ENCODE measurements at places on chromosomes 7 and 10.

DNA sequence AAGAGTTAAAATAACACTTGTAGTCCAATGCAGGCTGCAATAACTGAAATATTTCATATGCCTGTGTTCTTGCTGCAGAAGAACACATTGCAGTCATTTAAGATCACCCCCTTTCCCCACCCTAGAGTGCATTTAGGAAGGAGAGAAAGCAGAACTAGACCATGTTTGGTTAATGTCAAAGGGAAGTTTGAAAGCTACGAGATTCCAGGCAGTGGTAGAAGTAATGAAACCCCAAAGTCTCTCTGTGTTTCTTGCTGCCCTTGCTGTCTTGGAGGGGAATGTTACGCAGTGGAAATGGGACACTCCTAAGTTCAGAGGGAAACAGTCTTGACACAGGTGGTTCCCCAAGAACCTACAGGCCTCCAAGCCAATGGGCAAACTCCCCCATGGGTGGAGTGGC lies 242.9 kb downstream of the PTEN start:
- DNase-seq = no peak

- no peak for DNase-seq
Measured at GRCh38 chr7:71594736-71595135, 462.8 kb downstream of the GALNT17 start.

- DNase-seq = no peak
Measured at GRCh38 chr7:148332191-148333186, 258.1 kb upstream of the C7orf33 start.

DNA sequence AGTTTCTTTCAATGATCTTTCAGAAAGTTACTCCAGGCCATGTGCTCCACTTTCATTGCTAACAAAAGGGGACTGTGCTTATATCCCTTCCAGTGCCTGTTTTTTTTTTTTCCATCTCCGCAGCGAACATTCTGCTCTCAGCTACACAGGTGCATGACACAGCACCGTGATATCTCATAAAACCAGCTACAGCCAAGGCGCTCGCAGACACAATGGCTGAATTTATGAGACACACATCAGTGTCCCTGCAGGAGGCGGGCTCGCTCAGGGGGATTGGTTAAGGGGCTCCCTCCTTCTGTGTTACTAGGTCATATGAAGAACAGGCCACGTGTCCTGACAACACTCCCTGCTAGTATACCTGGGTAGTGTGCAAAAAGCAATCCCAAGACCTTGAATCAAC lies 245.5 kb downstream of the SKAP2 start:
- no peak for DNase-seq

DNA sequence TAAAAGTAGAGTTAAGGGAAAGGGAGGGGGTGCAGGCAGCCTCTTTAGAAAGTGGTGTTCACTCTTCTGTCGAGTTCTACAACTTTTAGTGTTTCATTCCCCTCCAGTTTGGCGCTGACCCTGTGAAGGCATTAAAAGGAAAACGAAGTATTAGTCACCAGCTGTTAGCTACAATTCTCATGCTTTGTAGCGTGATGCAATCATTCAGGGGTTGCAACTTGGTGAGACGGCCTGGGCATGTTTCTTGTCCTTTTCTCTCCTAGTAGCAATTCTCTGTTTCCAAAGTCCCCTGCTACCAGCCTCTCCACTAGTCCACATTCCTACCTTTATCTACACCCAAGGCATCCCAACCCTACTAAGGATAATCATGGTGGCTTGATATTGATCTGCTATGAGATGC lies 33.7 kb upstream of the DGKI start:
- no peak for DNase-seq

GRCh38 chr10:108184114-108184513 lies 1019.6 kb upstream of the SORCS1 start:
- no peak for DNase-seq

GRCh38 chr10:26221541-26221940 lies 5.0 kb downstream of the GAD2 start:
- peak; percentile 27 for DNase-seq

DNA sequence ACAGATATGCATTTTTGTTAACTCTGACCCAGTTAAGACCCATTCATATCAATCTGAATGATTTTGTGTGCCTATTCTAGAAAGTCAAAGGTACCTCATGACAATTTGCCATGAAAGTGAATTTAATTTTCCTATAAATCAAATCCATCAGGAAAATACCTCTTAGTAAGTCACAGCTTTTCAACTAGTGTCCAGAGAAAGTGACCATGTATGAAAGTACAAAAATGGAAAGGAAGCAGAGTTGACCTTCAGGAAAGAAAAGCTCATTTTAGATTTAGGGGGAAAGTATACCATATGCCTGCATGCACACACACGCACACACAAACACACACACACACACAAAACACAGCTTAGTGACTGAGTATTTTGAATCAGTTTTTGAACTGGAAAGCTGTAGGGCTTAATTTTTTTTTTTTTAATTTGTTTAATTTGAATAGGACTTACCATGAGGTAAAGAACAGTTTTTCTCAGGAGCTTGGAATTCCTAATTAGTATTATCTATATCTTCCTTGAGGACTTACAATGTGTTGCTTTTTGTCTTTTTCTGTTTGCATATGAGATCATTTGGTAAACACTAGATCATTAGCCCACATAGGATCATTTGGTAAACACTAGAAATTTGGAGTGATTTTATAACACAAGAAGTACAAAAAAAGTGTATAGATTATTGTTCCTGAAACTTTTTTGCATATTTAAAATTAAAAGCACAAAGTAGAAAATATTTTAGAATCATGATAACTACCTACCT lies 61.6 kb downstream of the ZNF277 start:
- DNase-seq = peak; percentile 14

DNA sequence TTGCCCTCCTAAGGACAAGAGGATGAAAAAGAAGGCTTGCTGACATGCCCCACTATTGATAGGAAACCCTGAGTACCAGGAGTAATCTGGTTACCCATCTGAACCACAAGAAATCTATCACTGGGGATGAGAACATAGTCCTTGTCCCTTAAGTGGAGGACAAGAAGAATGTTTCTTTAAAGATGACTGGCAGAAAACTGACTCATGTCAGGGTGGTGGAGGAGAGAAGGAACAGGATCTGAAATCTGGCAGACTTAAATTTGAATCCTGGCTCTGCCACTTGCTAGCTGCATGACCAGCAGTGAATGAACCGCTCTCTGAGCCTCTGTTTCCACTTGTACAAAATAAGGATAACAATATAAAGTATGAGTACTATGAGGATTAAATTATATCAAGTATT lies 38.9 kb upstream of the XPNPEP1 start:
- DNase-seq = no peak

DNA sequence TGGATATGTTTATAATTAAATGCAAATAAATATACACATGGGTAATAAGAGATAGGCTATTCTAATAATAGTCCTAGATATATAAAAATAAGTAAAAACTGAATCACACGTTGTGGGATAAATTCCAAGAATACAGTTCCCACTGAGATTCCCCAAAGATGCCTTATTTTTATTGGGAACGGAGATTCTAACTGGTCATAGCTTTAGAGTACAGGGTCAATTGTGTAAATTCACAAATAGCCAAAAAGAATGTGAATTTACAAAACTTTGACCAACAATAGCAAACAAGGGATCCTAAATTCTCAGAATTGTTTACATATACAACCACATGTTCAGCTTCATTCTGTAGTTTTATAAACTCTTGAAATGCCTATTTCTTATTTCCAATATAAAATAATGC lies 65.0 kb downstream of the VSTM4 start:
- no peak for DNase-seq

DNA sequence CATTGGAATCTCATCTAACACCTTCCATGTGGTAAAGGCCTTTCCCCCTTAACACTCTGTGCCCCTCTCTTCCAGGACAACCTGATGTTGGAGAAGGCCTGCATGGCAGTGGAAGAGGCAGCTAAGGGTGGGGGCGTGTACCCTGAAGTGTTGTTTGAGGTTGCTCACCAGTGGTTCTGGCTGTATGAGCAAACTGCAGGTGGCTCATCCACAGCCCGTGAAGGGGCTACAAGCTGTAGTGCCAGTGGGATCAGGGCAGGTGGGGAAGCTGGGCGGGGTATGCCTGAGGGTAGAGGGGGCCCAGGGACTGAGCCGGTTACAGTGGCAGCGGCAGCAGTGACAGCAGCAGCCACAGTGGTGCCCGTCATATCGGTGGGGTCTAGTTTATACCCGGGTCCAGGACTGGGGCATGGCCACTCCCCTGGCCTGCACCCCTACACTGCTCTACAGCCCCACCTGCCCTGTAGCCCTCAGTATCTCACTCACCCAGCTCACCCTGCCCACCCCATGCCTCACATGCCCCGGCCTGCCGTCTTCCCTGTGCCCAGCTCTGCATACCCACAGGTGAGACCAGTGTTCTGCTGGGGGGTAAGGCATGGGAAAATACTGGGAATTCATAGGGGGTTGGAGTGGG lies 12.4 kb downstream of the NDST2 start:
- DNase-seq = no peak

DNA sequence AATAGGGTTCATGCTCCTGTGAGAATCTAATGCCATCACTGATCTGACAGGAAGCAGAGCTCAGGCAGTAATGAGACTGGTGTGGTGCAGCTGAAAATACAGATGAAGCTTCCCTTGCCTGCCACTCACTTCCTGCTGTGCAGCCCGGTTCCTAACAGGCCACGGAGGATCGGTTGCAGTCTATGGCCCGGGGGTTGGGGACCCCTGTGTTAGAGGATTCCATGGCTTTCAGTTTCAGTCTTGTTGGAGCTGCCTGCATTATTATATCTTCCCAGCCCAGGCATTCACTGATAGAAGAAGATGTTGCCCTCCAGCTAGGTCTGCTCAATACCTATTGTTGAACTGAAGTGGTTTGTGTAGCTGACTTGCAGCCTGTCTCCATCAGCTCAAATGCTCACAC lies 1298.8 kb downstream of the TYW1 start:
- no peak for DNase-seq

- DNase-seq = no peak
Measured at GRCh38 chr10:59945590-59945989, 39.2 kb upstream of the CCDC6 start.

DNA sequence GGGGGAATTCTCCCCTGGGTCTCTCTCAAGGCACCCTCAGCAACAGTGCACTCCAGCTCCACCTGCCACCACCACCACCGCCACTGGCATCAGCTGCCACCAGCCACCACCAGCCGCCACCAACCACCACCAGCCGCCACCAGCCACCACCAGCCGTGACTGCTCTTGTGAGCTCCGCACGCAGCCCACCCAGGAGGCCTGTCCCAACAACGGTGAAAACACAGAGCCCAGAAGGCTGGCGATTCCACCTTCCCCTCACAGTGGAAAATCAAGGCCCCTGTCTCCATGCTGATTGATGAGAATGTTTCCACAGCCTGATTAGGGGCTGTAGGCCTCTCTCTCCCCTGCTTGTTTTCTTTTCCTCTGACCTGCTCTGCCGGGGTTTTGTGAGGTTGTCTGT lies 41.1 kb downstream of the COBL start:
- DNase-seq = no peak

DNA sequence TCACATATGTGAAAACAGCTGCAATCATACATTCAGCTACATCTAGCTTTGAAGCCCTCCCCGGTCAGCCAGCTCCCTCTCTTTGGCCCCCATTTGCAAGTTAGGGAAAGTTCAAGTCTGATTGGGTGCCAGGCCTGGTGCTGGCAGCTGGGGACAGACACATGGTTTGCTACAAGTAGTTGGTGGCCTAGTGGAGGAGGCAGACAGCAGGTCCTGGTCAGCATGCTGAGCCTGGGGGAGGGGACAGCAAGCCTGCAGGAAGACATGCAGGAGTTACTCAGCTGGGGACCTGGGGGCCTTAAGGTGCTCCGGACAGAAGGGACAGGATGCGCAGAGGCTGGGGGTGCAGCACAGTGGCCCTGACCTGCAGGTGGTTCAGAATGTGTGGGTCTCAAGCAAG lies 956.9 kb upstream of the ZNF722 start:
- DNase-seq = no peak

GRCh38 chr7:117119192-117119924 lies 166.1 kb downstream of the ST7 start:
- DNase-seq = peak; percentile 85

DNA sequence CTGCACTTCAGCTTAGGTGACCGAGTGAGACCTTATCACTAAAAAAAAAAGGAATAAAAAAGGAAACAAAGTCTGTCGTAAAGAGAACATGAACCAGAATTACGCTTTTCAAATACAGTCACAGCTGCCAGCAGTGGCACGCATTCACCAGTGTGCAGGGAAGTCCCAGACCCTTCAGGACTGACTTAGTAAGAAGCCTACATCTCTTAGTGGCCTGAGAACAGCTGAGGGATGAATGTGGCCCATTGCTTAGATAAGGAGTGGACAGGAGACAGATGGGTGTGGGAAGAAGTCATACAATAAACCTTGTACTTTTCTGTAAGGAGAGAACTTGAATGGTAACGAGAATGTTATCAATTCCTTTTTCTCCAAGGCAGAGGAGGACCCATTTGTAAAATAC lies 178.5 kb downstream of the JCAD start:
- DNase-seq = no peak

DNA sequence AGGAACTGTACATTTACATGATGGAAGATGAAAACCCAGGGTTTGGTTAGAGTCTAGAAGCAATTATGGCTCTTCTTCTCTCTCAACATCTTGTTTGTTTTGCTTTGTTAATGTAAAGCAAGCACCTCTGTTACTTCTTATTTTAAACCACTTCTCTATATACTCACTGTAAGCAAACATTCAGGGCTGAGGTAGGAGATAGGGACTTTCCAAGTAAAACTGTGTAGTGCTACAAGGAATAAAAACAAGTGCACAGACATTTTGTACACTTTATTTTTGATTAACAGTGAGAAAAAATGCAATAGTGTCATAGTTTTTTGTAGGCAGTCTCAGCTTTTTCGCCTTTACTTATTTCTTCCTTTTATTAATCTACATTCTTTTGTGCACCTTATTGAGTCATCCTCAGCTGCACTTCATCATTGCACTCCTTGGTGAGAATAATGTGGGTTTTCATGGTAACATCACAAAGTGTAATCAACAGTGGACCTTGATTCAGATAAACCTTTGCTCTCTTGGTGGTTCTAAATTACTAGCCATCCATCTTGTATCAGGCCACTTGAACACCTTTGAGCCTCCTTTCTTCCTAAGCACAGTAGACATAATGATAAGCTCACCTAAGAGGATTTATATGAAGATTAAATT lies 52.9 kb downstream of the ELMO1 start:
- no peak for DNase-seq

GRCh38 chr7:6634021-6634420 lies 3.1 kb upstream of the ZNF316 start:
- no peak for DNase-seq

DNA sequence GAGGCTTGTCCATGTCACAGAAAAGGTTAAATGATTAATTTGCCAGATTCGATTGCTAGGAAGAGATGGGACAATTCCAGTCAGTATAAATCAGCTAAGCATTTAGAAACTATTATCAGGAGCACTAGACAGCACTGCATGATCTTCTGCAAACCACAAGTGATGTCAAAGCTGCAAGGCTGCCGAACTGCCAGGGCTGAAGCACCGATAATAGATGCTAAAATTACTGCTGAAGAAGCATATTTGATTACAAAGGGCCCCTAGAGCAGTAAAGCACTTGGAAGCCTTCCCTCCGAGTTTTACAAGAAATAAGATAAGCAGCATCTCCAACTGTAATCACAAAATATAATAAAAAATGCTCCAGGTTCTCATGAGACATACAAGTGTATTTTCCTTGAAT lies 40.6 kb downstream of the RNLS start:
- DNase-seq = no peak

Measured in NCI-H2081 (cell line).